Stimulated activated CD4-positive, alpha-beta T cell treated with anti-CD3 and anti-CD28 coated beads, TNF-alpha, amount 100 ng/mL, for 24 hours (primary cell): ENCODE measurements at places on chromosomes 6 and 20.
A peak's percentile ranks its signal among the peaks of the same experiment; 100 is the strongest.

DNA sequence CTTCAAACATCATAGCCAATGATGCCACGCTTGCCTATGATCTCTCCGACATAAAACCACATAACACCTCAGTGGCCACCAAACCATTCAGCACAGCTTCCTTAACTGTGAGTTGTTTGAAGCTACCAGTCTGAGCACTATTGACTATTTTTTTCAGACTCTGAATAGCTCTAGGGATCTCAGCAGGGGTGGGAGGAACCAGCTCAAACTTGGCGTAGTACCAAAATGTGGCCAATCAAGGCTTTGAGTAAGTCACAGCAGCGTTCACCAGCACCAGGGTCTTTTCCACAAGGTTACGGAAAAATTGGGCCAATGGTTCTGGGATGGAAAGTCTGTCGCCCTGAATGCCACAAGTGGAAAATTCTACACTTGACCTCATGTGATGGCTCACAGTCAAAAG is 70.6 kb downstream of the SMPDL3A start:
- no peak for DNase-seq

DNA sequence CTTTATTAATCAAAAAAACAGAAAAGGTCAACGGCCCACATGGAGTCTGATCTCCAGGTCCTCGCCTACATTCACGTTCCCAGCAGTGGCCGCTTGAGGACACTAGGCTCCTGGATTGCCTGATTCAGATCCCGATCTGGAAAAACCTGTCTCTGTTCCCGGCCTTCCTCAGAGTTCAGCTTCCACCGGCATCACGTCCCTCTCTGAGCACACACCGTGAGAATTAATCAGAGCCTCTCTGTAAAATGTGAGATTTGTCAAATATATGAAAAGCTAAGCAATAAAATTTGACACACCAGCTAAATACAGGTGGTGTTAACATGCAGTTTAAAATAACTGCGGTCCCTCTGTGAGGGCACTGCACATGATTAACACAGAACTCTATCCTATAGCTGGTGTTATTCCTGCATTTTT is 122.8 kb upstream of the COL21A1 start:
- no peak for DNase-seq

DNA sequence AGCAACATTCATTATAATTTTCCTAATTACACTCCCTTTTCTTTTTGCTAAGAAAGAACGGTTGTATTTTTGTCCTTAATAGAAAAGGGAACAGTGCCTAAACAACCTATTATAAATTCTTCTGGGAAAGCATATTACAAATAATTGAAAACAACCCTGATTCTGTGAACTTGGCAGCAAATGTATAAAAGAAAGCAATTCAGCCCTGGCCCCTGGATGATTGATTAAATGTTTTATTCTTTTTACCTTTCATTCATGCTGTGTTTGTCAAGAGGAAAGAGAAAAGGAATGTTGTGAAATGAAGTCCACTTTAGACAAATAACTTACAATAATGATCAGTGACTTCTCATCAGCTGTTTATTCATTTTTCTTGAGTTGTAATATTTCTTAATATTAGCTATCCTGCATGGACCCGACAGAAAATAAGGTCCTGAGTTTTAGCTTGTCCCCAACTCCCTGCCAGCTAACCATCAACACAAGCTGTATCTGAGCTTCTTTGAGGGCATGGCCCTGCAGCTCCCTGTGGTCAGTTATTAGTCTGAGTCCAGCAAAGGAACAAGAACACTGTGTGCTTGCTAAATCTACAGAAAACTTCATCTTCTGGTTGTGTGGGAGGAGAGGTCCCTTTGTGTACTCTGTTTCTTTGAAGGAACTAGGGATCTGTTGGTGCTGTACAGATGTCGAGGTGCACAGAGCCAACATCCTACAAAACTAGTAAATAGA is 248.2 kb downstream of the LAMA2 start:
- no peak for DNase-seq

DNA sequence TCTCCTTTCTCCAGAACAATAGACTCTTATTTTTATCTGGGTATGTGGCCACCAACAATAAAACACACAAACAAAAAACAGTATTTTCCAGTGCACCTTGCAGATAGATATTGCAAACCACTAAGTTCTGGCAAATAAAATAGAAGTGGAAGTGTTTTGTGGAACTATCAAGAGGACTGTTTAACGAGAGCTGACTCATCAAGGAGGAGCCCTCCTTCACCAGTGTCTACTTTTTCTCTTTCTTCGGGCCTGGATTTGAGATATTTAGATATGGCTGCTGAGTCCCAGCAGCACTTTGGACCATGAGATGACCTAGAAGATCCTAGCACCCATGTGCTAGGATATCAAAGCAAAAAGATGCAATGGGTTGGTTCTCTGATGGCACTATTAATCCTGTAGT is 154.7 kb downstream of the AIG1 start:
- DNase-seq, result no peak

- no peak for DNase-seq
These were observed 628.8 kb upstream of the MAN1A1 start for GRCh38 chr6:119978274-119978889.

DNA sequence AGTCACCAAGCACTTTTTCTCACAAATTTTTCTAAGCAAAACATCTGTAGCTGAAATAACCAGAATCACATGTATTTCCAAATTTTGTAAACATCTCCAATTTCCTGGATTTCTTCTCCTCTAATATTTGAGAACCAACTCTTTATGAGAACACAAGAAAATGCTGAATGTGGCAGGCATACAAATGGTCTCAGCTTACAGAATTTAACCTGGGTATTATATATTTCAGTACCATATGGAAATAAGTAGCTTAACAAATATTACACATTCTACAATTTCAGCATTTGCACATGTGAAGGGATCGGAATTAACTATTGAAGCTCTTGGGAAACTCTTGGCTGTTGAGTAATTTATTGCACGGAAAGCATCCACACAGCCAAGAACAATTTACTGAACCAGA is 92.5 kb downstream of the TBXT start:
- no peak for DNase-seq

GRCh38 chr6:168884050-168884645 is 369.5 kb downstream of the THBS2 start:
- DNase-seq, result no peak

- DNase-seq, result no peak
These were observed 177.2 kb upstream of the COL21A1 start for GRCh38 chr6:56424542-56425083.

- no peak for DNase-seq
These were observed 147.4 kb upstream of the MLN start for GRCh38 chr6:33950891-33951889.

GRCh38 chr20:420166-420620 is 12.1 kb downstream of the RBCK1 start:
- no peak for DNase-seq

DNA sequence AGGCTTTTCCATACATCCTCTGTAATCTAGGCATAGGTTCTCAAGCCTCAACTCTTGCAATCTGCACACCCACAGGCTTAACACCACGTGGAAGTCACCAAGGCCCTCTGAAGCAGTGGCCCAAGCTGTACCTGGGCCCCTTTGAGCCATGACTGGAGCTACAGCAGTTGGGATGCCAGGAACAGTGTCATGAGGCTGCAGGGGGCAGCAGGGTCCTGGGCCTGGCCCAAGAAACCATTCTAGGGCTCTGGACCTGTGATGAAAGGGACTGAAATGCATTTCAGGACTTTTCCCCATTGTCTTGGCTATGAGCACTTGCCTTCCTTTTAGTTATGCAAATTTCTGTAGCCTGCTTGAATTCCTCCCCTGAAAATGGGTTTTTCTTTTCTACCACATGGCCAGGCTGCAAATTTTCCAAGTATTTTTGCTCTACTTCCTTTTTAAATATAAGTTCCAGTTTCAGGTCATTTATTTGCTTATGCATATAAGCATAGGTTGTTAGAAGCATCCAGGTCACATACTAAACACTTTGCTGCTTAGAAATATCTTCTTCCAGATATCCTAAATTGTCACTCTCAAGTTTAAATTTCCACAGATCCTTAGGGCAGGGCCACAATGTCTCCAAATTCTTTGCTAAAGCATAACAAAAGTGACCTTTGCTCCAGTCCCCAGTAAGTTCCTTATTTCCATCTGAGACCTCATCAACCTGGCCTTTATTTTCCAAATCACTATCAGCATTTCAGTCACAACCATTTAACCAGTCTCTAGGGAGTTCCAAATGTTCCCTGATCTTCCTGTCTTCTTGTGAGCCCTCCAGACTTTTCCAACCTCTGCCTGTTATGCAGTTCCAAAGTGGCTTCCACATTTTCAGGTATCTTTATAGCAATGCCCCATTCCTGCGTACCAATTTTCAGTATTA is 48.6 kb upstream of the CD2AP start:
- DNase-seq, result no peak

GRCh38 chr6:133683606-133684005 is 205.3 kb upstream of the TCF21 start:
- no peak for DNase-seq

DNA sequence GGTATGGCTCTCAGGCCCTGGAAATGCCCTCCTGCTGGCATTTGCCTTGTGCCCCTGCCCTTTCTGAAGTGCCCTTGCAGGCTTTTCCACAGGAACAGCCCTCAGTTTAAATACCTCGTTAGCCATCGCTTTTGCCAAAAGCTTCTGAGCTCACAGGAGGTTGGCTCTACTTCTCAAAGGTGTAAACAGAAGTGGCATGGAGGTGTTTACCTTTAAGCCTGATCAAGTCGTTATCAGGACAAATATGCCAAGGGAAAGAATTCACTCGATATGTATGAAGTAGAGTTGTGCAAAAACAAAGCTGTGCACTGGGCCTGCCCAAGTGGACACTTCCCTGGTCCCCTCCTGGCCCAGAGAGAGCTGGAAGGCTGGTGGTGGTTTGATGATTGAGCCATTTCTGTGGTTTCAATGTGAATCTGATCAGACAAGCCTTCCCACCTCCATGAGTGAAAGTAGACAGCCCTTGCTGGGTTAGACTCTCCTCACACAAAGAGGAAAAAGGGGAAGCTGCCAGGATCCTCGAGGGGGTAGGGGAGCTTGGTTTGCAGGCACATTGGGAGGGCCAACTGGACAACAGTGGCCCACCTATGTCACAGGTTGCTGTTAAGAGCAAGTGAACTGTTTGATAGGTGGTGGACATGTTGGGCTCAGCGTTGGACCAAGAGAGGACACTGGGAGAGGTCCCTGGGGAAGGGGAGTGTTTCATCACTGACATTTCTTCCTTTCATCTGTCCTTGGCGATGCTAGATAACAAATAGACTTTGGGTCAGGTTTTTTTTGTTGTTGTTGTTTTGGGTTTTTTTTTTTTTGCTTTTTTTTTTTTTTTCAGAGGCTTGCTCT is 98.7 kb downstream of the ZDHHC14 start:
- DNase-seq, result no peak

- DNase-seq, result no peak
These were observed 9.1 kb downstream of the YTHDF1 start for GRCh38 chr20:63206878-63207277.

- peak; percentile 71 for DNase-seq
These were observed 44.9 kb upstream of the ID1 start for GRCh38 chr20:31560094-31560745.

- DNase-seq, result no peak
These were observed 154.3 kb downstream of the IPCEF1 start for GRCh38 chr6:154202339-154202738.

DNA sequence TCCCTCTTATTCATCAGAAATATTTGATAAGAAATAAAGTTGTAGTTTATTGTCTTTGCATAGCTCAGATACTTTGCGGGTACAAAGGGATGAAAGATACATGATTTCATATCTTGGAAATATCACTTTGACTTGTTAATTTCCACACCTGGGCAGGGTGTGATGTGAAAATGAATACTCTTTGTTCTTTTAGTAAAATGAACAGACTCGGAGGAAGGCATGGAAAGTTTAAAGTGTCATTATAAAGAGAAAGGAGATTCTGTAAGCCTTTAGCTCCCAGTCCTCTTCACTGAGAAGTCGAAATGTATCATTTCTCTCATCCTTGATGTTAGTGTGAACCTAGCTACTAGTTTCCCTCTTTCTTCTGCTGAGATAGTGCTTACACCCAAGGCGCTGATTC is 36.7 kb upstream of the AKIRIN2 start:
- no peak for DNase-seq

GRCh38 chr20:13676682-13677081 is 38.0 kb upstream of the TASP1 start:
- DNase-seq, result no peak

DNA sequence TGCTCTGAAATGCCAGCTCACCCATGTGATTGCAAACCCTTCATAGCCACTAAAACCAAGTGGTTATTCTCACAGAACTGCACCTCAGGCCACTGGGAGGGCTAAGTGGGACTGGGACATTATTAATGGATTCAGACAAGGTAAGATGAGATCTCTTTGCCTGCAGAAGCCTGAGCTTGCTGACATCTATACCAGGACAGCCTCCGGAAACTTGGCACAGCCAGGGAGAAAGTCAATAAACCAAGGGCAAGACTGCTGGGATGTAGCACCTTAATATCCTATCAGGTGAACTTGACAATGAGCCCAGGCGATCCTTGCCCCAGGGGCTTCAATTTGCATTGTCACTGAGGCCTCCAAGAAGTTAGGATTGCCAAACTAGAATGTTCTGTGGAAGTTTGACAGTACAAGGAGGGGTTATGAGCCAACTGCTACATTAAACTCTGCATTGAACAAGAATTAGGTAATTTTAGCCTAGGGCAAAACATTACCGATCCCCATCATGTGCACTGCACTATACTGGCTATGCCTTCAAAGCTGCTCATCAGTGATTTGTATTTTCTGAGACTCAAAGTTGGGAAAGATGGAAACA is 60.1 kb upstream of the RALGAPA2 start:
- DNase-seq, result no peak

GRCh38 chr20:6735942-6736845 is 31.3 kb upstream of the BMP2 start:
- DNase-seq, result no peak

DNA sequence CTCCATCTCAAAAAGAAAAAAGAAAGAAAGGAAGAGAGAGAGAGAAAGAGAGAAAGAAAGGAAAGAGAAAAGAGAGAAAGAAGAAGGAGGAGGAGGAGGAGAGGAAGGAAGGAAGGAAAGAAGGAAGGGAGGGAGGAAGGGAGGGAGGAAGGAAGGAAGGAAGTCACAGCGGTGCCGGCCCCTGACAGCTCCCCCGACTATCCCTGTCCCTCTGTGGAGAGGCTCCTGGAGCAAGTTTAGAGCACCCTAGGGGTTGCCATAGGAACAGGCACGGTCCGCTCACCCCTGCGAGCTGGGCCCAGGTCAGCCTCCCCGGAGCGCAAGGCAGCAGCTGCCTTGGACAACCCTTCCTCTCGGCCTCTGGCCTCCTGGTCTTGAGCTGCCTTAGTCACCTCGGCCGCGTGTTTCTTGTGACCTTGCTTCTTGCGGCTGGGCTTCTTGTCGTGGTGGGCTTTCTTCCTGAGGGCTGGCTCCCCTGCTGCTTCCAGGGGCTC is 6.8 kb downstream of the BNIP5 start:
- no peak for DNase-seq

DNA sequence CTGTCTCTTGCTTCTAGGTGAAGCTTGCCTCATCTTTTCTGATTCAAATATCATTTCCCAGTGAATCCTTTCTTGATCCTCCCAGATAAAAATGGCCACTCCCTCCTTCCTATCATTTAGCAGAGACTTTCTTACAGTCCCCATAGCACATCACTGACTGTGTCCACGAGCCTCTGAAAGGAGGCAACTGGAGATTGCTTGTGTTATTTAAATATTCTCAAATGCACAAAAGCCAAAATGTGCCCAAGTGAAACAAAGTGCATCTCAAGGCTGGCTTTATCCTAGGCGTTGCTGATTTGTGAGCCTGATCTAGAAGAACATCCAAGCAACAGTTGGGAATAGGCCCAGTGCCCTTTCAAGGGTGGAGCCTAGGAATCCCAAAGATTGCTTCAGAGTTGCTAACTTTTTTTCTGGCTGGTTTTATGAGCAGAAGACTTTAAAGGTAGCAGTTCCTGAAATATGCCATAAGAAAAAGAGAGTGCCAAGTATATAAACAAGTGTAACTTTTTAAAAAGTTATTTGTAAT is 393.6 kb downstream of the CD83 start:
- DNase-seq, result no peak

- DNase-seq, result no peak
These were observed 347.5 kb downstream of the SAMD5 start for GRCh38 chr6:147855803-147856482.
